Naive thymus-derived CD4-positive, alpha-beta T cell (primary cell): ENCODE measurements at places on chromosomes 7 and 10. TPM values are rescaled to one million over a fixed set of nuclear protein-coding genes. Genes with fewer than 3 reads are reported as not detected.

DNA sequence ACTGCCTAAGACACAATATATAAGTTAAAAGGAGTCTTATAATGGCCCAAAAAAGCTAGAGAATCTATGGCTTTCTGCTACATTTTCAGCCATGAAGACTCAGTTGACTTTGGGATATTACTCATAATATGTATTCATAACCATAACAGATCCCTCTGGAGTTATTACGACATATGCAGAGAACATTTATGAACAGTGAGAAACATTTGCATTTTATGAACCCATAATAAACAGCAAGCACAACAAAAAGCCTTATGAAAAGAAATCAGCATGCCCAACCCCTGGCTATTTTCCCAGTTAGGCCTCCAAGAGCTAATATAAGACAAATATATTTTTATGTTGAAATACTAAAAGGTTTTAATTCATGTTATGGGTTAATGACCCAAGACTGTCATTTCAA, 52.4 kb downstream of the ARMH3 start:
- DNase-seq = no peak
- H3K27me3 ChIP-seq = no peaks in the 10 kb centered on the region
- no peaks in the 10 kb centered on the region for H3K4me1 ChIP-seq
- peaks cover 10% of the 10 kb centered on the region for H3K36me3 ChIP-seq
- no peak overlapping the region for H3K27ac ChIP-seq

DNA sequence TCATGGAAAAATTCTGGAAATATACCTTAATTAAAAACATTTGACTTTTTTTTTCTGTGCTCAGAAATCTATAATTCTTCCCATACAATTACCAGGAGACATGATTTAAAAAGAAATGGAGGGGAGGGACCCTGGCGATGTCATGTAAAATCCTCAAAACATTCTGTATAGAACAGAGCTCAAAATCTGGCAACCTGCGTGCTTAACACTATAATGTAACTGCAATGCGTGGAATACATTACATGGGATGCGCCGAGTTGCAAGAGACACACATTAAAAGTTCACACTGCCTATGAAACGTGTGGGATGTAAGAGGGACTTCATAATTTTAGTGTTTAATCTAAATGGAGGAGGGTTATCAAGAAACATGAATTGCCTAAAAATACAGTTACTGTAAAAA, 215.0 kb downstream of the GLI3 start:
- no peaks in the 10 kb centered on the region for H3K36me3 ChIP-seq
- no peak overlapping the region for H3K27ac ChIP-seq
- DNase-seq = no peak
- no peak overlapping the region for H3K4me3 ChIP-seq

DNA sequence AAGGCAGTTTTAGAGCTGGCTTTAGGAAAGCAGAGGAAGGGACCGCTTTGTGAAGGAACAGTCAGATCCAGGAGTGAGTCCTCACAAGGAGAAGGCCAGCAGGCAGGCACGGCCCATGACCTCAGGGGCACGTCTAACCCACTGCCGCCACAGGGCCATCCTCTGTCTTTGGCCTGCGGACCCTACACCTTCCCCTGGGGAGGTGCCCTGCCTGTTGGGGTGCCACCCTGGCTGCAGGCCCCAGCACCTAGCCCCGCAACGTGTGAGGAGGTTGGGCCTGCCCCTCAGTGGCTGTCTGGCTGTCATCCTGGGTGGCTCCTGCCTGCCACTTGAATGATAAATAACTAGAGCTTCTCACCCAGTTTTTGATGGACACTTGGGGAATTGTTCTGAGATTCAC, 31.0 kb upstream of the TRIM8 start:
- H3K27ac ChIP-seq = peak overlapping the region; percentile 89
- H3K27me3 ChIP-seq = no peaks in the 10 kb centered on the region
- no peak overlapping the region for H3K4me3 ChIP-seq
- DNase-seq = peak; percentile 37

DNA sequence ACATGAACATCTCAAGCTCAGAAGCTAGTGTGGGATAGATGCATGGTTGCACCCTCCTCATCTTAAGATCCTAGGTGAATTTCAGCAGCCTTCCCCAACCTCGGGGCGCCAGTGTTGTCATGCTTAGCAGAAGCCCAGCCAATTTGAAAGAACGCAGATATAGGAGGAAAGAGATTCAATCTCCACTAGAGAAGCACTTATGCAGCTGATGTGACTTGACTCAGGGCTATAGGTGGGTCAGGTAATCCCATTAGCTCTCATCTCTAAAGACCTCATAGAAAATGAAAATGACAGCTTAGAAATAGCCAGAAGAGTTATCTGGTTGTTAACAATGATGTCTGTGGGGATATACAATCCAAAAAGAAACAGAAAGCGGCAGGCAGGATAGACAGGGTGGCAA, 310.5 kb downstream of the GPAM start:
- H3K4me1 ChIP-seq = no peaks in the 10 kb centered on the region
- H3K4me3 ChIP-seq = no peak overlapping the region
- no peak for DNase-seq
- no peaks in the 10 kb centered on the region for H3K36me3 ChIP-seq

- H3K36me3 ChIP-seq = no peaks in the 10 kb centered on the region
- H3K4me3 ChIP-seq = peak overlapping the region; percentile 57
- peak overlapping the region; percentile 86 for H3K27ac ChIP-seq
- DNase-seq = no peak
These were observed 42.5 kb downstream of the FOXK1 start for GRCh38 chr7:4724648-4725013.

DNA sequence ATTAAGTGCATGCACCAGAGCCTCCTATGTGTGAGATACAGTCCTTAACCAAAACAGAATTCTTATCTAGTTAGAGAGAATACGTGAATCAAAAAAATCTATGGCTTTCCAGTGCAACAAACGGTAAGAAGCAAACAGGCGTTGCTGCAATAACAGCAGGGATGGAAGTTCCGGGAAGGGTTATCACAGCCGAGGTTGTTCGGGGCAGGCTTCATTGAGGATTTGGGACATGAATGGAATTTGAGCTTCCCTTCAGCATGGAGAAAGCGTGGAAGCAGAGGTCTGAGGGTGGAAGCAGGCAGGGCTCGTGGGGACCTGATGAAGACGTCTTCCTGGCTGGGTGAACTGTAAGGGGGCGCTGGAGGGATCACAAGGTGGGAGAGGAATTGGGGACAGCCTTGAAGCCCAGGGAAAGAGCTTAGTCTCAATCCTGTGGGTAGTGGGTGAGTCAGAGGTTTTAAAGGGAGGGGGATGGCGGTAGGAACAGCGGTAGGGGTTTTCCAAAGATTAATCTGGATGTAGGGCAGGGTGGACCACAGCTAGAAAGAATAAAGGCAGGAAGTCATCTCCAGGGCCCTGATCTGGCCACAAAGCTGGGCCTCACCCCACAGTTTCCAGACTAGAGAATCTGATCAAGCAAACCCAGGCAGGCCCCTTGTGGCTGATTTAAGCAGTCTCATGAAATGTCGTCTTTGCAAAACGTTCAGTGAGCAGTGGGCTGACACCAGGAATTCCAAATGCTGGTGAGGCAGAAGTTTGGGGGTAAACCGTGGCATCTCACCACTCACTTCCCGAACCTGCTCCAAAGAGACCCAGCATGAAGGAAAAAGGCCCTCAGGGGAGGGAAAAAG, 65.1 kb downstream of the CALML3 start:
- no peak overlapping the region for H3K4me3 ChIP-seq
- H3K27me3 ChIP-seq = no peaks in the 10 kb centered on the region
- H3K4me1 ChIP-seq = no peaks in the 10 kb centered on the region
- DNase-seq = no peak
- no peak overlapping the region for H3K27ac ChIP-seq
- no peaks in the 10 kb centered on the region for H3K36me3 ChIP-seq

DNA sequence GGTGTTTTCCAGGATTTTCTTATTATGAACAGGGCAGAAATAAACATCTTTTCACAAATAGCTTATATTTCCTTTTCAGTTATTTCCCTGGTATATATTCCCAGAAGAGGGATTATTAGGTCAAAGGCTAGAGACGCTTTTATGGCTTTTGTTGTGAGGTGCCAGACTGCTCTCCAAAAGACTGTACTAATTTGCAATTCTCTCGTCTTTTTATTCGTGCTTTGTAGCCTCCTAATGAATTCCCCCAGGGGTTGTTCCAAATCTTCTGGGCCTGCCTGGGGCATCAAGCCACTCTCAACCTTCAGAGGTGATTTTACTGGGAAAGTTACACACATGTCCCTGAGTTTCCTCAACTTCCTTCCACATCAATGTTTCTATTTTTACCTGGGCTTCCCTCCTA, 34.0 kb upstream of the R3HCC1L start:
- H3K27me3 ChIP-seq = no peaks in the 10 kb centered on the region
- no peaks in the 10 kb centered on the region for H3K4me1 ChIP-seq
- H3K4me3 ChIP-seq = no peak overlapping the region
- H3K36me3 ChIP-seq = no peaks in the 10 kb centered on the region

NRAP gene
- not detected in 2 replicates for total RNA-seq

SFRP4 gene
- total RNA-seq = not detected in 2 replicates

C10orf143 gene
- total RNA-seq = 11.6 TPM

TAF3 gene
- total RNA-seq = 15.3 and 15.7 TPM in 2 replicates

TYW1B gene
- 8.2 TPM for total RNA-seq

CADPS2 gene
- total RNA-seq = not detected

NUDCD3 gene
- 84.4 TPM for total RNA-seq

AGR2 gene
- not detected for total RNA-seq
